ENCODE measurements at places on chromosomes 3 and 15. TPM values are rescaled to one million over a fixed set of nuclear protein-coding genes. Genes with fewer than 3 reads are reported as not detected.

DNA sequence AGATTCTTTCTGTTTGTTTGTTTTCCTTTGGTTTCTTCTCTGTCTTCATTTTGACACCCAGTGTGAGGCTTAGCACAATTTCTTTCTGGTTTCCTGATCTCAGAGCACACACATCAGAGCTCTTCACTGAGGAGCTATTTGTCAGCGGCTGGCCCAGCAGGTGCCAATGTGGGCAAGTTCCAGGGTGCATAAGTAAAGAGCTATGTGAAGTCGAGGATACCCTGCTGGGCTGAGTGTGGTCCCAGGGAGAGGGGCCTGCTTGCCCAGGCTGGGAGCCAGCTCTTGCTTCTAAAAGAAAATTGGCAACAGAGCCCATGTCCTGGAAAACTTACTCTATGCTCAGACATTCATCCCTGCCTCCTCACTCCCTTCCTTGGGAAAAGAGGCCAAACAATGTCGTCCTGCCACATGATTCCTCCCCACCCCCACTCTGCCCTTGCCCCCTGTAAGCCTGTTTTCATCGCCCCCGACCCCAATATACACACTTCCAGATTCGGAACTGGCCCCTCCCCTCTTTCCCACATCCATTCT lies 101.2 kb downstream of the ST8SIA2 start:
- DNase-seq, result peak; percentile 54
- no peaks in the 10 kb centered on the region for H3K36me3 ChIP-seq
- H3K4me3 ChIP-seq, result no peak overlapping the region
- no peaks in the 10 kb centered on the region for H3K4me1 ChIP-seq

DNA sequence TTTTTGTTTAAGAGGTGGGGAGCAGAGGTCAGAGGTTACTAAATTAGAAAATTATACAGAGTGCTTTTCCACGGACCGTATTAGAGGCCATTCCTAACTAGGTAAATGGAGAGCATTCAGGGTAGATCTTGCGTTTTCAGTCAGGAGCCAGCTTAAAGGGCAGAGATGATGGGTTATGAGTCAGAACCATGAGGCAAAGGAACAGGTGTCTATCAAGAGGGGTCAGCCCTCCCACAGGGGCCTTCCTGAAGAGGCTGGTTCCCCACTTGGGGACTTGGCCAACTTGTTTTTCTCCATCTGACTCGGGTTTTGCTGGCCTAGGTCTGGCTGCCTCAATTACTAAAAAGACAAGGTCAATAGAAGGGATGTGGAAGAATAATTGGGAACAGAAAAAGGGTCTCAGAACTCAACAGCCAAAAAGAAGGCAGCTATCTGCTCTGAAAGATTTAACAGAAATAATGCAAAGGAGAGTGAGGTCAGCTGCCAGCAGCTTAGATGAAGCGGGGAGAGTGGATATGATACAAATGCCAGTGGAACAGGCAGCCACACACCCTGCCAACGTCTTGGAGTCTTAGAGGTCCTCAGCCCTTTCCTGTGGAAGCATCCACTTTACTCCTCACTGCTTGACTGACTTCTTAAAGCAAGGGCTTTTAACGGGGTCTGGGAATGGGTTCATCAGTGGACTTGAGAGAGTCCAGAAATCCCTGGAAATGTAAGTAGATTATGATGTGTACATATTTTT lies 17.6 kb downstream of the MTMR14 start:
- peaks cover 19% of the 10 kb centered on the region for H3K4me1 ChIP-seq
- no peak overlapping the region for H3K27ac ChIP-seq
- H3K27me3 ChIP-seq, result no peaks in the 10 kb centered on the region
- no peak for DNase-seq
- H3K36me3 ChIP-seq, result peaks cover 100% of the 10 kb centered on the region

ZNF280D gene
- total RNA-seq, result 31.0 TPM

ZNF619 gene
- total RNA-seq, result 137 TPM

- no peaks in the 10 kb centered on the region for H3K27me3 ChIP-seq
- no peak overlapping the region for H3K27ac ChIP-seq
- no peaks in the 10 kb centered on the region for H3K36me3 ChIP-seq
- H3K4me1 ChIP-seq, result no peaks in the 10 kb centered on the region
Measured at GRCh38 chr3:31354373-31354772, 178.4 kb upstream of the STT3B start.

GRCh38 chr15:39430389-39430788 lies 150.5 kb upstream of the THBS1 start:
- H3K27me3 ChIP-seq, result no peaks in the 10 kb centered on the region
- no peak for DNase-seq
- no peak overlapping the region for H3K27ac ChIP-seq
- peaks cover 72% of the 10 kb centered on the region for H3K4me1 ChIP-seq

- peaks cover 24% of the 10 kb centered on the region for H3K27me3 ChIP-seq
- no peaks in the 10 kb centered on the region for H3K4me1 ChIP-seq
- no peak for DNase-seq
- no peak overlapping the region for H3K4me3 ChIP-seq
- H3K36me3 ChIP-seq, result no peaks in the 10 kb centered on the region
Measured at GRCh38 chr3:195591852-195592251, 8.1 kb upstream of the APOD start.

- H3K4me1 ChIP-seq, result no peaks in the 10 kb centered on the region
- peak; percentile 25 for DNase-seq
- no peak overlapping the region for H3K27ac ChIP-seq
Measured at GRCh38 chr3:11735638-11736037, 91.9 kb upstream of the VGLL4 start.

GPR62 gene
- total RNA-seq, result not detected

GRCh38 chr15:66047321-66048024 lies 178.2 kb downstream of the RAB11A start:
- no peaks in the 10 kb centered on the region for H3K27me3 ChIP-seq
- H3K36me3 ChIP-seq, result no peaks in the 10 kb centered on the region
- H3K27ac ChIP-seq, result no peak overlapping the region
- no peak overlapping the region for H3K4me3 ChIP-seq
- no peak for DNase-seq
- peaks cover 14% of the 10 kb centered on the region for H3K4me1 ChIP-seq

GPR27 gene
- total RNA-seq, result not detected

DNA sequence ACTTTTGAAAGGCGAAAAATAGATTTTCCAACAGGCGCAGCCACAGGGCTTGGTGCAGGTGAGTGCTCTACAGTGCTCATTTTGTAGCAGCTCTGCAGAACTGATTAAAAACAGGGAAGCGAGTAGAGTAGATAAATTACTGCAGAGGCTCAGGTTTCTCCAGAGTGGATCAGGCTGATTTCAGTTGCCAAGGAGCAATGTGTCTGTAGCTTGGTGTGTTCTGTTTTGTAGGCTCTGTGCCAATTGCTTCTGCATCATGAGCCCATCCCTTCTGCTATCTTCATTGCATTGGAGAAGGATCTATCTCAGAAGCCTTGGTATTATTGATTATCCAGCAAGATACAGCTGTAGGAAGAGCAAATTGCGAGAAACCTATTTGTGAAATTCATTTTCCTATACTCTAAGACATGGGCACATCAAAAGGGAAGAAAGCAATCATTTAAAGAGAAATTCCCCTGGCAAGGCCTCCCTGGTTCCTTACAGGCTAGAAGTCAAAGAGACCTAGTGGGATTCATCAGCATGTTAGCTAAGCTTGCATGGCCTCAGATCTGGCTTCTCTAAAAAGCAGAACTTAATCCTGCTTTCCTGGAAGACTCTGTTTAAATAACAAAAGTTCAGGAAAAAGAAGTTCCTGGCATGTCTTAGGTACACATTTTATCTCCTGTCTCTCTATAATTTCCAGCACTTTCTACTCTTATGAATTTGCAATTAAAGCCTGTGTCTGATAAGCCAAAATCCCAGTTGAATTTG lies 432.4 kb upstream of the ATP10A start:
- no peaks in the 10 kb centered on the region for H3K36me3 ChIP-seq
- DNase-seq, result peak; percentile 53
- no peak overlapping the region for H3K4me3 ChIP-seq
- H3K4me1 ChIP-seq, result peaks cover 4% of the 10 kb centered on the region
- H3K27ac ChIP-seq, result no peak overlapping the region

- DNase-seq, result no peak
- H3K36me3 ChIP-seq, result peaks cover 10% of the 10 kb centered on the region
- H3K4me1 ChIP-seq, result no peaks in the 10 kb centered on the region
- no peak overlapping the region for H3K27ac ChIP-seq
Measured at GRCh38 chr3:31668242-31668641, 135.5 kb downstream of the STT3B start.

SKOR1 gene
- 4.9 TPM for total RNA-seq

- H3K4me3 ChIP-seq, result no peak overlapping the region
- H3K36me3 ChIP-seq, result no peaks in the 10 kb centered on the region
- H3K27ac ChIP-seq, result no peak overlapping the region
- no peaks in the 10 kb centered on the region for H3K27me3 ChIP-seq
- DNase-seq, result no peak
Measured at GRCh38 chr3:157282261-157283191, 122.6 kb upstream of the CCNL1 start.

SEMA7A gene
- 2.9 TPM for total RNA-seq

DNA sequence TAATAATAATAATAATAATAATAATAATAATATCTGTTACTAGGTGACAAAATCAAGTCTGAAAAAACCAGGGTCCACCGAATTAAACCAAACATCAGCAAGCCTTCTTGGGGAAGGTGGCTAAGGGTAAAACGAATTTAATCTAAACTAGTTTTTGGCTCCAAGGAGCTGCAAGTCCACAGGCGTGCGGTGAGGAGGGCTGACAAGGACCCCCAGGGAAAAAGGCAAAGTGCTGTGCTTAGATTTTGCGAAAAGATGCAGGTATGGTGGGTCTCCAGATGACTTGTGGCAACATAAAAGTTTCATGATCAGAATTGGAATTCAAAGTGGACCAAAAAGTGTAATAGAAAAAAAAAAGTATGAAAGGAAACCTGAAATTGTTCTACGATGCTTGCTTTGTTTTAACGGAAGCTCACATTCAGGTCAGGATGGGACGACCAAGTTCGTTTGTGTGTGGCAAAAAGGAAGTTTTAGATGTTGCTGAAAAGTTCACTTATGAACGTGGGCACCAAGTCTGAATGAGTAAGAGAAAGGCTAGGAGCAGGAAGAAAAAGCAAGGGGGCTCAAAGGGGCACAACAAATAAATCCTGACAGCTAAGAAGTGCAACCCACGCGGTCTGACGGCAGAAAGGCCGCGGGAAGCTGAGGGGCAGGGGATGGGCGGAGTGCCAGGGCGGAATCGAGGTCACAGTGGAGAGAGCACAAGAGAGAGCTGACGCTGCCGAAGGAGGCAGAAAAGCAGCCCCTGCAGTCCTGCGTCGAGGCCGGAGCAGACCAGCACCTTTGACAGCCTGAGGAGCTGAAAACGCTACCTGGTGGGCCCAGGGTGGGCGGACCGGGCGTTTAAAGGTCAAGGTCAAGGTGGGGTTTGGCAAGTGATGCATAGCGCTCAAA lies 1.1 kb downstream of the WDR82 start:
- peak overlapping the region; percentile 93 for H3K4me3 ChIP-seq
- H3K36me3 ChIP-seq, result peaks cover 4% of the 10 kb centered on the region
- peak overlapping the region; percentile 98 for H3K27ac ChIP-seq
- DNase-seq, result peak; percentile 77
- H3K27me3 ChIP-seq, result no peaks in the 10 kb centered on the region
- peaks cover 73% of the 10 kb centered on the region for H3K4me1 ChIP-seq

DNA sequence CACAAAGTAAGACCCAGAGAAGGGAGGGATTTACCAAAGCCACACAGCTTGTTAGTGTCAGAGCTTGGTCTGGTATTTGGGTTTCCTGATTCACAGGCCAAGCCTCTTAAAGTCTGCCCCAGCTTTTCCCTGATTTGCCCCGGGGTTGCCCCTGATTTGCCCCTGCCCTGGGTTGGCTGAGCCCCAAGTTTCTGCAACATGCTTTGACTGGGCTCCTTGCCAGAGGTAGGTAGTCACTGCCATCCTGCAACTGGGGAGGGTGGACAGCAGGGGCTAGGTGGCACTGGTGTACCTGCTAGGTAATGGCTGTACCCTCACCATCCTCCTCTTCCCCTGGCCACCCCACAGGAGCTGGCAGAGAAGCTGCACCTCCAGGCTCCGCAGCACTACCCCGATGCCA lies 2.5 kb downstream of the MPI start:
- no peak overlapping the region for H3K27ac ChIP-seq
- no peaks in the 10 kb centered on the region for H3K27me3 ChIP-seq
- no peak overlapping the region for H3K4me3 ChIP-seq

GRCh38 chr3:193342551-193342950 lies 36.0 kb downstream of the ATP13A5 start:
- H3K27ac ChIP-seq, result no peak overlapping the region
- DNase-seq, result peak; percentile 25
- no peaks in the 10 kb centered on the region for H3K27me3 ChIP-seq
- H3K36me3 ChIP-seq, result no peaks in the 10 kb centered on the region
- no peaks in the 10 kb centered on the region for H3K4me1 ChIP-seq
- no peak overlapping the region for H3K4me3 ChIP-seq

DNA sequence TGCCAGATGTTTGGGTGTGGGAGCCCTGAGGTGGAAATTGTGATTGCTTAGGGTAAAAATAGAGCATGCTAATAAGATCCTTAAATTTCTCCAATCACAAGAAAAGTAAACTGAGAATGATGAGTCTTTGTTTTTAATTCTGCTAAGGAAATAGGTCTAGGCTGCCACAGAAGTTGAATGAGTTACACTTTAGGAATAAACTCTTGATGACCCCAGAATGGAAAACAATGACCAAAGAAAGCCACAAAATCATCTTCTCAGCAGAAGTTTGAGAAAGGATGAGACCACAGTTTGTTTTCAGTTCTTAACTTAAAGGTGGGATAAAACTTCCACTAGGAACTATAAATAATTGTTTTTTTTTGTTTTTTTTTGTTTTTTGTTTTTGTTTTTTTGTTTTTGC lies 164.6 kb upstream of the BCL6 start:
- no peaks in the 10 kb centered on the region for H3K27me3 ChIP-seq
- no peak for DNase-seq
- no peak overlapping the region for H3K4me3 ChIP-seq
- H3K4me1 ChIP-seq, result peaks cover 6% of the 10 kb centered on the region

- H3K36me3 ChIP-seq, result no peaks in the 10 kb centered on the region
- H3K27ac ChIP-seq, result no peak overlapping the region
- no peaks in the 10 kb centered on the region for H3K4me1 ChIP-seq
- DNase-seq, result peak; percentile 57
- no peaks in the 10 kb centered on the region for H3K27me3 ChIP-seq
Measured at GRCh38 chr3:70049761-70050160, 50.2 kb downstream of the SAMMSON start.

FAM81A gene
- 0.14 TPM for total RNA-seq

Data from stomach (tissue), 19 donors.